ENCODE measurements at places on chromosomes 13 and 19.

DNA sequence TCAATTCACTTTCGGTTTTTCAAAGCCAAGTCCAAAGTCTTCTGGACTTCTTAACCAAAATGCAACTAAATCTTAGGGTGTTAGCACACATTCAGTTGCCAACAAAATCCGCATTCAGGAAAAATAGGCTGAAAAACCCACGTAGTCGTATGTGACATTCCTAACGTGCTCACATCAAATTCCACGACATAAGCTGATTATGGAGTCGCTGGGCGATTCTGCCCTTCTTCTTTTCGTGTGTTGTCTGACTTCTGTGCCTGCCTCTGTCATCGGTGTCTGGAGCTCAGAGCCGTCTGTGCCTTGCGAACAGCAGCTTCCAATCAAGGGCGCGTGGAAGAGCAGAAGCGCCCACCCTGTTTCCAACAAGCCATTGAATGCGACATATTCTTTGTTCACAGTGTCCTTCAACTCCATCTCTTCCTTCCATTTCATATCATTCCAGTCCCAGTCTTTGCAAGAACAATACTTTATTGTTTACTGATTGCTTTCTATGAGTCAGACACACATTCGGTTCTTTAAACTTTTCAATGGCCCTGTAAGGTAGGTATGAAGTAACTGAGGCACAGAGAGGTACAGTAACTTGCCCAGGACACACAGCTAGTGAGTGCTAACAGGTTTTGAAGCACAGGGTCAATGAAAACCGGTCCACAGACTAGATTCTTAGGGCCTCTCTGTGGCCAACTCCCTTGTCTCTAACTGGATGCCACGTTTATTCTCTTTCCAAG lies 8.2 kb upstream of the ZNF507 start:
- no peak for DNase-seq

GRCh38 chr13:114143806-114144605 lies 11.6 kb upstream of the RASA3 start:
- no peak for DNase-seq

DNA sequence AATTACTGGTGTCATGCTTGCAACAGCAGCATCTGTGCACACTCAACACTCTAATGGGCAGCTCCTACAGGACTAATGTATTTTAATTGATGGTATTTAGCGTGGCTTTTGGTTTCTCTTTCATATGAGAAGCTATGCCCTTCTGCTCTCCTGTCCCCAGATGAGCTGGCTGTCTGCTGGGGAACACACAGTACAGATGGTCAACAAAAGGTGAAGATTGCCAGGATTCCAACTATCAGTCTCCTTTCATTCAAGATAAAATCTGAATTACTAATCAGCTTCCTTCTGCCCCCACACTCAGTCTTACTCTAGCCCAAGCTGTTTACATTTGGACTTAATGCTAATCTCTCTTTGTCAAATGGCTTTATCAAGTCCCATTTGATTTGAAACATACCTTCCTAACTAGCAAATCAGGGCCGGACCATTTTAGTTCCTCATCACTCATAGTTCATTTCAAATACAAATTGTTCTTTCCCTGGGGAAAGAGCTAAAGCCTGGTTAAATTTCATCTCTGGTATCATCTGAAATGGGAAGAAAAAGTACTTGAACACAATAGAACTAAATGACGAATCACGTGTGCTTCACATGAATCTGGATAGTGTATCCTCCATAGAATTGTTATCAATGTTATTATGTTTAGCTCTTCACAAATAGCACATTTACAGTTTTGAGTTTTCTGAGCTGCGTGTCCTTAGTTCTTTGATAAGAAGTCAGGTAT lies 988.0 kb downstream of the PCDH17 start:
- DNase-seq: no peak

DNA sequence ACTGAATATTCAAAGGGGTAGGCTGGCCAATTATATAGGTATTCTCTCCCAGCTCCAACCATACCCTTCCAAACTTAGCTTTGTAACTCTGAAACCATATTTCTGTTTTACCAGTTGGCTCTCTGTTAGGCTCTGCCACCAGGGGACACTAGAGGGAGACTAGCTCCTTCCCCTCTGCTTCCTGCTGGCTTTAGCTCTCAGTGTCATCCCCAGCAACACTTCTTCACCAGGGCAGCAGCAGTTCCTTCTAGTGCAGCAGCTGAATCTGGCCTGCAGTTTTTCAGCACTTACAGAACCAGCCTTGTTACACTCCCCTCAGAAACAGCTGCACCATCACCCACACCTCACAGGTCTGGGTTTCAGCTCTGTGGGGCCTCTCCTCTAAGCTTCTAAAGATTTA lies 51.0 kb upstream of the DOCK9 start:
- no peak for DNase-seq

DNA sequence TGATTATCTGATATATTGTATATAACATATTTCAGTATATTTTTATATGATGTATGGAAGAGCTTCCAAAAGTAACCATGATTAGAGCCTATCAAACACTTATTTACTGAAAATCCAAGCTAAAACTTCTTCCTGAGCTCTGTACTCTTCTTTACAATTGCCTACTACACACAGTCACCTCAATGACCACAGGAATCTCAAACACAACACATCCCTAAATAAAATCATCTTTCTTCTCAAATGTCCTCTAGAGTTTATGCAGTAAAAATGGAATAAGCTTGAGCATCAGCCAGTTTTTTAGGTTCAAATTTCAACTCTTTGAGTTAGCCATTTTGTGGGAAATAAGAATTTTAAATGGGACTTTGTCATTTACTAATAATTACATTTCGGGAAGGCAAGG lies 102.6 kb upstream of the FNDC3A start:
- DNase-seq: no peak

- no peak for DNase-seq
Observed at GRCh38 chr13:34672631-34673030, 269.4 kb upstream of the NBEA start.

- no peak for DNase-seq
Observed at GRCh38 chr19:51994048-51994644, 7.5 kb upstream of the ZNF350 start.

DNA sequence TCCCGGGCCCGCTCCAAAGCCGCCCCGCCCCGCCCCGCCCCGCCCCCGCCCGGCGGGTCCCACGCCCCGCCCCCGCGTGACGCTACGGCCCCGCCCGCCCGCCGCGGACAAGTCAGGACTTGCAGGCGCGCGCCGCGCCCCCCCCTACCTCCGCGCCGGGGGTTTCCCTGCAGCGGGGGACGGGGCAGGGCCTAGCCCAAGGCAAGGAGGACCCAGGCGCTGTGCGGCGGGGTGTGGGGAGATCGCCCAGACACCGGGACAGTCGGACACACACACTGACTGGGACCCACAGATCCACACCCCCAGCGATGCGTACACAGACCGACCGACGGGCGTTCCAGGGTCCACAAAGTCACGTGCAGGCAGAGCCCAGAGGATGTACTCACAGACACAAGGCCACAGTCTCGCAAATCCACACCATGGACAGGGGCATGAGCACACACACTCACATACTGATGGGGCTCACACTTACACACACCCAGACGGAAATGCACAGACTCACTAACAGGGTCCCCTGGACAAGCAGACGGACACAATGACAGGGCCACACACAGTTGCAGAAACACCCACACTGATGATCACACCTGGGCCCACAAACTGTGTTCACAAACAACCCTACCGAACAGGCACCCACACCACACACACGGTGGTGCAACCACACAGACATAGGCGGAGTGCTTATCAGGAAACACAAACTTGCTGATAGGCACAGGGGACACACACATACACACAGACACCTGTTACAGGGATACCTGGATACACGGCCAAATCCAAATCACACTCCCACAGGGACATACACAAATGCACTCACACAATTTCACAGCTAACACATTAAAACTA lies 436 bp upstream of the BBC3 start:
- peak; percentile 36 for DNase-seq

DNA sequence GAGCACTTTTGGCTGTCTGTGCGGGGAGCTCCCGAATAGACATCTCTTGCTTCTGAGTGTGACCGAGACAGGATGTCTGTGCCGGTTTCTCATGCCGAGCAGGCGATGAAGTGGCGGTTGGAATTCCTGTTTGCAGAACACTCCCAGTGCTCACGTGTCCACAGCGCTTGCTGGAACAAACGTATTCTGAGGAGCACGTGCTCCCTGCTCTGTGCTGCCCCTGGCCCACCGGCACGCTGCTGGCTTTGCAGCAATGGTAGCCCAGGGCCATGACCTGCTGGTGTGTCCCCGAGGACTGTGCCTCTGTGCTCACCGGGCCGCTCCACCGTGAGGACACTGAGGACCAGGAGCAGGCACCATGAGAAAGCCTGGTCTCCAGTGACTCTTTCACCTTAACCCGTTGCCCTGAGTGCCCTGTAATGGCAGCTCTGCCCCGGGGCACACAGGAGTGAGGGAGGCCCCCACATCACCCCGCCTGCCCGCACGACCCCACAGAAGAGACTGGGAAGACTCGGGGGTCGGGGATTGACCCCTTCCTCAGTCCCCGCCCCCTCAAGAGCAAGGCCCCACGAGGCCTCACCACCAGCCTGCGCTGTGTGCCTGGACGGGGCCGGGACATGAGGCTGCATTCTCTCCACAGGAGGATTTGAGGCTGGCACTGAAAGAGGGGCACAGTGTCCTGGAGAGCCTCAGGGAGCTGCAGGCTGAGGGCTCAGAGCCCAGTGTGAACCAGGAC lies 40.0 kb upstream of the F7 start:
- no peak for DNase-seq

GRCh38 chr19:32339423-32339822 lies 6.0 kb upstream of the ZNF507 start:
- DNase-seq: no peak

GRCh38 chr13:32212421-32212820 lies 102.7 kb downstream of the ZAR1L start:
- DNase-seq: no peak

DNA sequence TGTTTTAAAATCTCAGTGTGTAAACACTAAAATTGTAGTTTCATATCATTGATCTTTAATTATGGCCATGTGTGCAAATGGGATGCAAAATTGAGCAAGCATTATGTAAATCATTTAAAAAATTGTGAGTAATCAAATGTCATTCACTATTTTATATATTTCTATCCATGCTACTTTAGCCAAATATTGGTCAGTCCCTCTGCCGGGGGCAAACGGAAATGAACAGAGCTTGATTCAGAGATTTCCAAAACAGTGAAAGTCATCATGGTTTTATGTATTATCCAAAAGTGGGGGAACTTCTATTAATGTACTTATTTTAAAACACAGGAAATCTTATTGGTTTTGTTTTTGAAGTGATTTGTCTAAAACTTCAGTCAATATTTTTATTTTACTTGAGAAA lies 219.1 kb downstream of the IRS2 start:
- no peak for DNase-seq

DNA sequence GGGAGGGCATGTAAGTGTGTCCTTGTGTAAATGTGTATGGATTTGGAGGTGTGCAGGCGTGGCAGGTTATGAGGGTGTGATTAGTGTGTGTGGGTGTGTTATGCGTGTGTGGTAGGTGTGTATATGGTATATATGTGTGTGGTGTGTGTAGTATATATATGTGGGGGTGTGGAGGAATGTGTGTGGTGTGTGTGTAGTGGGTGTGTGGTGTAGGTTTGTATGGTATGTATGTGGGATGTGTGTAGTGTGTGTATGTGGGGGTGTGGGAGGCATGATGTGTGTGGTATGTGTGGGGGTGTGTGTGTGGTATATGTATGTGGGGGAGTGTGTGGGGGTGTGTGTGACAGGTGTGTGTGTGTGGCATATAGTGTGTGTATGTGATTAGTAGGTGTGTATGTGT lies 104.2 kb downstream of the SLC7A1 start:
- DNase-seq: no peak

DNA sequence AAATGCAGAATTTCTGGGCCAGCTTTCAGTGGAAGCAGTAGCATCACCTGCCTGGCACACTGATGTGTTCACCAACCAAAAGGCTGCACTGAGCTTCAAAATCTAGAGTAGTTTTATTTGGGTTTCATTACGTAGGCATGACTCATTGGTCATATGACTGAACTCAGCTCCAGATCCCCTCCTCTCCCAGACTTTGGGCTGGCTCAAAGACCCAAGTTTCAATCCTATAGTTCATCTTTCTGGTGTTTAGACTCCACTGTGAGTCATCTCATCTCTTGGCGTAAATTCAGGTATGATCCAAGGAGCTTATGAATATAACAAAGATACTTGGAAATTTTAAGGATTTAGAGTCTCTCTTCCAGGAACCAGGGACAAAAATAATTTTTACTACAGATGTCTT lies 17.7 kb downstream of the ZMYM5 start:
- DNase-seq: no peak

DNA sequence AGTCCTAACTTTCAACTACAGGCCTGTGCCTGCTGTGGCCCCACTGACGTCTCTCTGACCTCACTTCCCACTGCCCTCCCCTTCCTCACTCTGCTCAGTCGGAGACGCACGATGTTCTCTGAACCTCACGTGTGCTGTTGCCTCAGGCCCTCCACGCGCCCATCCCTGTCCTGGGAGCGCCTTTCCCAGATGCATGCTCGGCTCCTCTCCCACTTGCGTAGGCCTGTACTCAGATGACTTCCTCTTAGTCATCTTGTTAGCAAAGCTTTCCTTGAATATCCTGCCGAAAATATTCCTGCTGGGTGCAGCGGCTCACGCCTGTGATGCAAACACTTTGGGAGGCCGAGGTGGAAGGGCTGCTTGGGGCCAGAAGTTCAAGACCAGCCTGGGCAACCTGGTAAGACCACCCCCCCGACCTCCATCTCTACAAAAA lies 9.3 kb upstream of the SYT5 start:
- no peak for DNase-seq

GRCh38 chr13:40973409-40973808 lies 45.7 kb downstream of the ELF1 start:
- DNase-seq: no peak

DNA sequence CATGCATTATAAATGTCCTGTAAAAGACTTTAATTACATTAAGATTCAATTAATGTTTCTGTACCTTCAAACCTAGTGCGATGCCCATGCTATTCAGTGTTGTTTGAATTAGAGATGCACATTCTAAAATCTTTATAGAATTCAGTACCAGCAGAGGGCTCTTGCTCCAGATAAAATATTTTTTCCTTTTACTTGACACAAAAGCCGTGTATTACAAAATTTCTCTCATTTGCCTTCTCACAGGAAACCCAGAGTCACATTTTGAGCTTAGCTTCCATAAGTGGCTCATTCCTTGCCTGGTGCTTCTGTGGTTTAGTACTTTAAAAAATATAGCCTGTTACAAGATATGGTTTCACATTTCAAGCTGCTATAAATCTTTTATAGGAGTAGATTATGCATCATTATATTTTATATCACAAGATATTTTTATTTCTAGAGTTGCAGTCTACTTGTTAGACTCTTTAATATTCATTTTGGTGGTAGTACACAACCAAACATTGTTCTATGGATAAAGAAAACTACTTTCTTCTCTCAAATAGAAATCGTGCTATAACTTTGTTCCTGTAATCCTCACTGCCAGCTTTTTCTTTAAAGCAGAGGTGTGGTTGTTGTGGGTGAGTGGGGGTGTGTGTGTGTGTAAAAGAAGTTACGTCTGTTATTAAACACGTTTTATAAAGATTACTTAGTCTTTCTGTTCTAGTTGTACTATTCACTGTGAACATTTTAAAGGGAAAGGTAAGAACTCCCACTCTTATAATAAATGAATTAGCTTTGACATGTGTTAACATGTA lies 101.4 kb downstream of the RNF17 start:
- DNase-seq: no peak

- DNase-seq: no peak
Observed at GRCh38 chr13:89890806-89891205, 1456.7 kb upstream of the MIR17HG start.

- no peak for DNase-seq
Observed at GRCh38 chr13:34224877-34225276, 406.9 kb downstream of the RFC3 start.

- DNase-seq: no peak
Observed at GRCh38 chr13:75938811-75939560, 302.9 kb downstream of the LMO7 start.

- DNase-seq: peak; percentile 7
Observed at GRCh38 chr13:74135326-74136083, 1.3 kb upstream of the KLF12 start.
